ENCODE measurements at places on chromosomes 5 and 9.

- no peak overlapping the region for H3K4me3 ChIP-seq
- peaks cover 30% of the 10 kb centered on the region for H3K27me3 ChIP-seq
- no peaks in the 10 kb centered on the region for H3K4me1 ChIP-seq
- no peak for DNase-seq
Measured at GRCh38 chr5:142544946-142545649, 140.8 kb downstream of the FGF1 start.

DNA sequence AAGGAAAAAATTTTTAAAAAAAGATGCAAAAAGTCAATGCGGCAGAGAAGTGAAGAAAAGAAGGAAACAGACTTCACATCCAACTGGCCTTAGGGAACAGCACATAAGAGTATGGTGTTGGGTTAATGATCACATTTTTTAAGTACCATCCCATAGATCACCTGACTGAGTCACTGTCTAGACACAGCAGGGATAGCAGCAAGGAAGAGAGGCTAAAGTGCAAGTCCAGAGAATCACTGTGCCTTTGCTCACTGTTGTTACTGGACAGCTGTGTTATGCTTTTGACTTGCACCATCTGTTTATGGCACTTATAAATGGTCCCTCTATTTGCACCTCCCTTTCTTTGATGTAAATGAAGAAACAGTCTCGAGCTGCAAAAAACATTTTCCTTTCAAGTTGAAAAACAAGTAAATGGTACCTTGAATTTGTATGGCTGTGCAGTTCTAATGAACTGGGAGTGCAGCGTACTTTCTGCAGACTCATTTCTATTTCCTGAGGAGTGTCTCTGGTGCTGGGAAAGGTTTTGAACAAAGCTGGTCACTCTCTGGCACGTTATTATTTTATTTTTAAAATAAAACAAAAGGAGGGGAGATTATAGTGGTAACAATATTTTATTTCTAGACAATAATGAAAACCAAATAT, 84.2 kb downstream of the TRPM6 start:
- H3K4me3 ChIP-seq, result no peak overlapping the region
- H3K27me3 ChIP-seq, result peaks cover 55% of the 10 kb centered on the region

DNA sequence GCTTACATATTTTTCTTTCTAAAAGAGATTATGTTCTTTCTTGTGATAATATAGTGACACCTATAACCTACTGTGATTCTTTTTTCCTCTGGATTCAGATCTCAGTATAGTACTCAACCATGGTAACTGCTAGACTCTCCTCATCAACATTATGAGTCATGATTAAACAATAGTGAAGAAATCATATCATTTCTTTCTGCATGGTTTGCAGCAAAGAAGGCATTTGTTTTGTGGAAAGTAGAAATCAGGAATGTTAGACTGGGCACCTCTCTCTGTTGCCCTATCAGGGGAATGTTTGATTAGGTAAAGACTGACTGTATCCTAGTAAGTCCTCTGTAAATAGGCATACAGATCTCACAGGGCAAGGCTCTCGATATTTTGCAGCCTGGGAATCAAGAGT, 25.6 kb upstream of the SMC2 start:
- H3K4me1 ChIP-seq, result no peaks in the 10 kb centered on the region
- H3K27ac ChIP-seq, result no peak overlapping the region
- peaks cover 27% of the 10 kb centered on the region for H3K27me3 ChIP-seq
- no peak for DNase-seq

GRCh38 chr5:106545325-106545724, 1125.4 kb downstream of the EFNA5 start:
- no peaks in the 10 kb centered on the region for H3K27me3 ChIP-seq
- H3K27ac ChIP-seq, result no peak overlapping the region
- no peaks in the 10 kb centered on the region for H3K36me3 ChIP-seq
- no peak for DNase-seq
- no peaks in the 10 kb centered on the region for H3K4me1 ChIP-seq

GRCh38 chr5:163373436-163374084, 63.8 kb upstream of the CCNG1 start:
- H3K27me3 ChIP-seq, result no peaks in the 10 kb centered on the region
- H3K36me3 ChIP-seq, result no peaks in the 10 kb centered on the region
- H3K27ac ChIP-seq, result no peak overlapping the region
- H3K4me1 ChIP-seq, result no peaks in the 10 kb centered on the region
- DNase-seq, result no peak

DNA sequence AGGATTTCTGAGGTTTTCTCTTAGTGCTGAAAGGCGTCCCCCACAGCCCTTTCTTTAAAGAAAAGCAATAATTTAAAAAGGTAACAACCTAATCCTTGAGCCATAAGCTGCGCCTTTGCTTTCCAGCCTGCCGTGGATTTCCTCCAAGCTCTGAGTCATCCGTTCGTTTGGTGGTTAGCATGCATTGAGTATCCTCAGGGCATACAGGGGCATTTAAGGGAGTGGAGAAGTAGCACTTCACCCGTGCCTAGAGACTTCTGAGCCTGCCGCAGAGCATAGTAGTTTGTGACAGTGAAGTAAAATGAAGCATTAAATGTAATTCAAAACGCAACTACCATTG, 892 bp upstream of the TNC start:
- no peaks in the 10 kb centered on the region for H3K36me3 ChIP-seq
- no peaks in the 10 kb centered on the region for H3K4me1 ChIP-seq
- no peak overlapping the region for H3K4me3 ChIP-seq
- peaks cover 99% of the 10 kb centered on the region for H3K27me3 ChIP-seq
- no peak for DNase-seq

DNA sequence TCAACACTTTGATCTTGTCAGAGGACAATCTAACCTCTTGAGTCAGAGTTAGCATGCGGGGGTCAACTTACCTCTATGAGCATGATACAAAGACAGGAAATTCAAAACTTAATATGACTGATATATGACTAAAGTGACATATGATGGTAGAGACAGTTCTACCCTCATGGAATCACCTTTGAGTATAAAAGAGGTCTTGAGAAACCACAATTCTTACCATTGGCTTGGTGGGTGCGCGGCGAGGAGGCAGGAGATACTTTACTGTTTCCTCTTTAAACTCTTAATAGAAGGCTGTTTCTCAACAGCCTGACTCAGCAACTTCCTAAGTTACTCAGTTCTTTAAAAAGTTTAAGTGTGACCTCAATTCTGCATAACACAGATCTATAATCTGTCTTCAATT, 372.8 kb downstream of the KIAA0825 start:
- no peaks in the 10 kb centered on the region for H3K4me1 ChIP-seq
- no peak overlapping the region for H3K27ac ChIP-seq
- no peak overlapping the region for H3K4me3 ChIP-seq
- no peaks in the 10 kb centered on the region for H3K27me3 ChIP-seq

GRCh38 chr5:111469903-111470302, 42.4 kb downstream of the STARD4 start:
- H3K27ac ChIP-seq, result no peak overlapping the region
- DNase-seq, result no peak
- no peaks in the 10 kb centered on the region for H3K4me1 ChIP-seq
- H3K36me3 ChIP-seq, result peaks cover 10% of the 10 kb centered on the region
- H3K4me3 ChIP-seq, result no peak overlapping the region

GRCh38 chr9:99515895-99516656, 294.0 kb downstream of the SEC61B start:
- no peak for DNase-seq
- H3K27ac ChIP-seq, result no peak overlapping the region
- H3K27me3 ChIP-seq, result peaks cover 25% of the 10 kb centered on the region
- H3K36me3 ChIP-seq, result no peaks in the 10 kb centered on the region
- no peaks in the 10 kb centered on the region for H3K4me1 ChIP-seq
- H3K4me3 ChIP-seq, result no peak overlapping the region

DNA sequence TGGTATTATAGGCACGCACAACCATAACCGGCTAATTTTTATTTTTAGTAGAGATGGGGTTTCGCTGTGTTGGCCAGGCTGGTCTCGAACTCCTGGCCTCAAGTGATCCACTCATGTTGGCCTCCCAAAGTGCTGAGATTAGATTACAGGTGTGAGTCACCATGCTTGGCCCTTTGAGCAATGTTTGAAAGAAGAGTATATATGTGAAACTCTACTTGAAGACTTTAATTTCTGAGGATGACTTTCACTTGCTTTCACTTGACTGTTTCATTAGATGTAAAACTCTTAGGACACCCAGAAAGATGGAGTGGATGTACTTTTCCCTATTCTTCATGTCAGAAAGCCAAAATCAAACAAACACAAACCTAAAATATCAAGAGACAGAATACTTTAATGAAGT, 43.8 kb upstream of the GAS1 start:
- no peaks in the 10 kb centered on the region for H3K36me3 ChIP-seq
- no peak overlapping the region for H3K27ac ChIP-seq
- peaks cover 33% of the 10 kb centered on the region for H3K27me3 ChIP-seq

- no peaks in the 10 kb centered on the region for H3K27me3 ChIP-seq
- H3K36me3 ChIP-seq, result no peaks in the 10 kb centered on the region
- H3K4me3 ChIP-seq, result no peak overlapping the region
- no peak for DNase-seq
Measured at GRCh38 chr5:97728920-97729319, 545.9 kb upstream of the RIOK2 start.

- no peak overlapping the region for H3K27ac ChIP-seq
- H3K36me3 ChIP-seq, result no peaks in the 10 kb centered on the region
- peaks cover 9% of the 10 kb centered on the region for H3K4me1 ChIP-seq
- H3K4me3 ChIP-seq, result no peak overlapping the region
- DNase-seq, result no peak
Measured at GRCh38 chr9:32378496-32378895, 5.9 kb upstream of the ACO1 start.

- no peaks in the 10 kb centered on the region for H3K4me1 ChIP-seq
- peaks cover 64% of the 10 kb centered on the region for H3K27me3 ChIP-seq
- no peak overlapping the region for H3K27ac ChIP-seq
- H3K36me3 ChIP-seq, result no peaks in the 10 kb centered on the region
- no peak for DNase-seq
Measured at GRCh38 chr5:149915392-149916260, 29.0 kb downstream of the PDE6A start.

GRCh38 chr9:83130541-83130940, 67.6 kb upstream of the RASEF start:
- H3K36me3 ChIP-seq, result peaks cover 2% of the 10 kb centered on the region
- no peaks in the 10 kb centered on the region for H3K4me1 ChIP-seq
- no peak overlapping the region for H3K27ac ChIP-seq
- DNase-seq, result no peak
- no peaks in the 10 kb centered on the region for H3K27me3 ChIP-seq

DNA sequence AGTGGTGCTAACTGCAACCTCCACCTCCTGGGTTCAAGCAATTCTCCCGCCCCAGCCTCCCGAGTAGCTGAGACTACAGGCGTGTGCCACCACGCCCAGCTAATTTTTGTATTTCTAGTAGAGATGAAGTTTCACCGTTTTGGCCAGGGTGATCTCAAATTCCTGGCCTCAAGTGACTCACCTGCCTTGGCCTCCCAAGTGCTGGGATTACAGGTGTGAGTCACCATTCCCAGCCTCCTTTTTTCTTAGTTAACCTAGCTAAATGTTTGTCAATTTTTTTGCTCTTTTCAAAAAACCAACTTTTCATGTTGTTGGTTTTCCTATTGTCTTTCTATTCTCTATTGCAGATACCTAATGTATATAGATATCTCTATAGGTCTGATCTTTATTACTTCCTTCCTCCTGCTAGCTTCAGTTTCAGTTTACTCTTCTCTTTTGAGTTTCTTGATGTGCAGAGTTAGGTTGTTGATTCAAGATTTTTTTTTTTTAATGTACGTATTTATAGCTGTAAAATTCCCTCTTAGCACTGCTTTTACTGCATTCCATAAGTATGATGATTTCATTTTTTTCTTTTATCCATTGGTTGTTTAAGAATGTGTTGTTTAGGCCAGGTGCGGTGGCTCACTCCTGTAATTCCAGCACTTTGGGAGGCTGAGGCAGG, 32.9 kb downstream of the FGD3 start:
- peaks cover 71% of the 10 kb centered on the region for H3K4me1 ChIP-seq
- peak overlapping the region; percentile 70 for H3K27ac ChIP-seq
- peak overlapping the region; percentile 60 for H3K4me3 ChIP-seq
- H3K36me3 ChIP-seq, result peaks cover 59% of the 10 kb centered on the region

- H3K36me3 ChIP-seq, result peaks cover 46% of the 10 kb centered on the region
- DNase-seq, result no peak
- no peaks in the 10 kb centered on the region for H3K27me3 ChIP-seq
- H3K4me3 ChIP-seq, result peak overlapping the region; percentile 48
- peak overlapping the region; percentile 87 for H3K27ac ChIP-seq
Measured at GRCh38 chr9:137757613-137758029, 120.0 kb upstream of the CACNA1B start.

DNA sequence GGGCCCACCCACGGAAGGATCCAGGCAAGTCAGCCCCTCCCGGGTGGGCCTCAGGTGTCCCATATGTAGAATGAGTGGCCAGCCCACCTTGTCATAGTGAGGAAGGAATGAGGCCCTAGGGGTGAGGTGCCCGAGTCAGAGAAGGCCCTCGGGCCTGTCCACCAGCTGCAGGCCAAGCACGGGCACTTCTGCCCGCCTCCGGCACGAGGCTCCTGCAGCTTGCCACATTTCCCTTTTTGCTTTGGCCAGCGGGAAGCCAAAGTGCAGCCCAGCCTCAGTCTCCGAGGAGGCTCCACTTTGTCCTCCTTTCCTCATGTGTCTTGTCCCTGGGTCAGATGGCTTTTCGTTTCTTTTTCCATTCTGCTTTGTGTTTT, 72.9 kb downstream of the PSMB7 start:
- no peaks in the 10 kb centered on the region for H3K27me3 ChIP-seq
- no peaks in the 10 kb centered on the region for H3K4me1 ChIP-seq
- H3K36me3 ChIP-seq, result peaks cover 5% of the 10 kb centered on the region

DNA sequence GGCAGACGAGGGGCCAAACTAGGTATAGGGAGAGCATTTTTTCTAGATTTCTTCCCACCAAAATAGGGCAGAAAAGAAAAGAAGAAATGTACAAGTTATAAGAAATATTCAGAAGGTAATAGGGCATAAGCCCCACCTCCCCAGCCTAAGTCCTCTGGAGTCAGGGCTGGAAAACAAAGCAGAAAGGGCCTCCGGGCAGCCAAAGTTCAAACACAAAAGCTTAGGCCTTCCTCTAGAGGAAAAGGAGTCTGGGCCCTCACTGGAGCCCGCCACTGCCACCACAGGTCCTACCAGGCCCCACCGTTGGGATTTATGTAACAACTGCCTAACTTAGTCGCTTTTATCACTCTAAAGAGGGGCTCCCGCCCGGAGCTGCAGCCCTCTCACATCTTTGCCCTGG, 27.6 kb downstream of the TBC1D2 start:
- peaks cover 7% of the 10 kb centered on the region for H3K36me3 ChIP-seq
- peaks cover 5% of the 10 kb centered on the region for H3K4me1 ChIP-seq
- DNase-seq, result no peak
- H3K4me3 ChIP-seq, result no peak overlapping the region
- H3K27ac ChIP-seq, result no peak overlapping the region

DNA sequence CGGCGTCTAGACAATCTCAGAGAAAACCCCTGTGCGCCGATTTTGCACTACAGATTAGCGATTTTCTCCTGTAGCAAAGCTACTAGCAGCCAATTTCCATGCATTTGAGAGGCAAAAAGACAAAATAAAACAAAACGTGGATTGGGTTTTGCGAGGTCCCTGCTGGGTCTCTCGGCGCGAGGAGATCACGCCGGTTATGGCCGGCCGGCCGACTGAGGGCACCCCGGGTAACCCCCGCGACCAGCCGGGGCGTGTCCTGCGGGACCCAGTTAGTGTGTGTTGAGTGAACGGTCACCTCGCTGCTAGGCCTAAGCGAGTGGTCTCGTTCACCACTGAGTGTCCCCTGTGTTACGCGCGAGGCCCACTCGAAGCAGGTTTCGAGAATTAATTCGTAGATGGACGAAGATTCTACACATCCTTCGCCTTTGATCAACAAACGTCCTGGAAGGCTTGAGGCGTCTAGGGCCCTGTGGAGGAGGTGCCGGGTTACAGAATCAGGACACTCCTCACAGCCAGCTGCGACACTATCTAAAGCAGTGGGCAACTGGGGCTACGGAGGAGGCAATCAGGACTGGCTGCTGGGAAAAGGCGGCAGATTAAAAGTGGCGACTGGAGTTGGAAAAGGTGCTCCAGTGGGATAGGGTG, 764 bp upstream of the VDAC1 start:
- H3K27me3 ChIP-seq, result no peaks in the 10 kb centered on the region
- peaks cover 37% of the 10 kb centered on the region for H3K4me1 ChIP-seq
- peak overlapping the region; percentile 87 for H3K4me3 ChIP-seq
- no peak for DNase-seq
- H3K27ac ChIP-seq, result peak overlapping the region; percentile 93

All from central memory CD8-positive, alpha-beta T cell (primary cell).